ENCODE measurements at places on chromosomes 1 and 21.

GRCh38 chr1:93715529-93716126 is 34.0 kb upstream of the BCAR3 start:
- DNase-seq = peak; percentile 85

DNA sequence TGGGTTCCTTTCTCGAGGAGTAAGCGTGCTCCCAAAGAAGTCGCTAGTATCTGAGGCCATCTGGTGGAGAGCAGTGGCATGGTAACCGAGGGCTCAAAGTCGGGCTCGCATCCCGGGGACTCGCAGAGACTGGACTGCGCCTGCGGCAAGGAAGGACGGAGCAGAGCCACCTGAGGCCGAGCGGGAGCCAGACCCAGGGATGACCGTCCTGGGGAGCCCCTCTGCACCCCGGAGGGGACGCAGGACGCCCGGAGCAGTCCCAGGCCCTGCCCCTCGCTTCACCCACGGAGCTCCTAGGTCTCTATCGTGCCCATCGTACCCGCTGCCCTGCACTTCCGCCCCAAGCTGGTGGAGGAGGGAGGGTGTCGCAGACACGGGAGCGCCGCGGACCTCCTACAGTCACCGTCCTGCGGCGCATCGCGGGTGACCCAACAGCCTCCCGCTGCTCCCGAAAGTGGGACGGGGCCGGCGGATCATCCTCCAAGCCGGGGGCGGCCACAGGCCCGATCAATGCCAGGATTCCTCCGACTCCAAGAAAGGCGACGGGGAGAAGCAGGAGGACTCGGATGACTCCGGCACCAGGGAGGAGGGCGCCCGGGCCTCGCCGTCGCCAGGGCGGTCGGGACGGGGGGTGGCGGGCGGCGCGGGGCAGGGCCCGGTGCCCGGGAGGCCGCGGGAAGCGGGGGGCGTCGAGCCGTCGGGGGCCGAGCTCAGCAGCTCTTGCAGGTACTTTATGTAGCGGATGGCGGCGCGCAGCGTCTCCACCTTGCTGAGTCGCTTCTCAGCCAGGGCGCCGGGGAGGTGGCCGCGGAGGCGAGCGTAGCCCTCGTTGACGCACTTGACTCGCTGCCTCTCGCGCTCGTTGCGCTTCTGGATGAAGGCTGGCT is 2.3 kb upstream of the CACNA1S start:
- DNase-seq = peak; percentile 82

GRCh38 chr1:154772606-154773506 is 97.2 kb downstream of the KCNN3 start:
- no peak for DNase-seq

DNA sequence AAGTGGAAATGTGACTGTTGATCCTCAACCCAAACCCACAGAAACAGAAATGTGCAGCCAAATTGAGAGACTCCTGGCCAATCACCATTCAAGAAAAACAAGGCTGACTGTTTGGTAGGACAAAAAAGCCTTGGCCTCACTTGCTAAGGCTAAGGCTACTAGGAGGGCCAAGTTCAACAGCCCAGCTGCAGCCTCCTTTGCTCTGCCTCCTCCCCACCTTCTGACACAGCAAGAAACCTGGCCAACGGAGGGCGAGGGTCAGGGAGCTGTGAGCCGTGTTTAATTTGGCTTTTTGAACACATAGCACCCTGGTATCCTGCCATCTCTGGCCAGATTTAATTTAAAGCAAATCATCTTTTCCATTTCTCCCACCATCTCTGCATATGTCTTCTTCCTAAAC is 165.8 kb upstream of the RAB4A start:
- DNase-seq = no peak

DNA sequence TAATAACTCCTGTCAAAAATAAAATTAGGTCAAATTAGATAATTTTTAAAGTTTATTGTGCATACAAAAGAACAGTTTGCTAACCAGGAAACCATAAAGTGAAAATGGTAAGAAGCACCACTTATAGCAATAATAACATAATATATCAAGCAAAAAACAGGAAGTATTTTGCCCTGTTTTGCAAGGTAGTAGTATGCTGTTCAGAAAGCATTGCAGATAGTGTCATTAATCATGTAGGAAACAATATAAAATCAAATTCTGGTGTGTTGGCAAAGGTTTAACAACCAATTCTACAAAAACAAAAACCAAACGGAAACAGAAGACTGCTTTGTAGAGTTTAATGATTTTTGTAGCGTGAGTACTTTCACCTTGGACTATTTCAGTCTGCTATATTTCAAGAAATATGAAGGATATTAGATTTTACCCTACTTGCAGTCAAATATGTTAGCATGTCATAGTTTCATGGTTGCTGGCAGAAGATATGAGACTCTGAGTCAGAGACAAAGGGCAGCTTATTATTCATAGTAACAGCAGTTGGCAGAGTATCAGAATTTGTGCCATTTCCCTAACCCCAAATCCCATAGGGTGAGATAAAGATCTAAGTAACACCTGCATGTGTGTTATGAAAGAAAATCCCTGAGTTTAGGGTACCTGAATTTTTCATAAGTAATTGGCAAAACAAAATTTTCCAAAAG is 729.0 kb upstream of the BRINP3 start:
- DNase-seq = no peak

DNA sequence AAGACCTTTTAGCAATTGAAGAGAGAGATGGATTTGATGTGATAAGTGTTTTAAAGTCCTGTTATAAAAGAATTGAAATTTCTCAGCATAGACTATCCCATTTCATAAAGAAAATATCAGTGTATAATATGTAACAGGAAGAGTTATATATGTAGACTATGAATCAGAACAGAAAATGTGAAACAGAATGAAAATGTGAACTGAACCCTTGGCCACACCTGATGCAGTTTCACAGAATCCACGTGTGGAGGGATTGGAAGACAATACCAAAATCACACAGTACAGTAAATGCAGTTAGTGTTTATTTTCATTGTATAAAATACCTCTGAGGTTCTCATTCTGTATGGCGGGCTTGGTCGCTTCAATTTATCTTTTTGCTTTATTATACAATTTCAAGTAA is 9.9 kb upstream of the SLAMF1 start:
- no peak for DNase-seq

DNA sequence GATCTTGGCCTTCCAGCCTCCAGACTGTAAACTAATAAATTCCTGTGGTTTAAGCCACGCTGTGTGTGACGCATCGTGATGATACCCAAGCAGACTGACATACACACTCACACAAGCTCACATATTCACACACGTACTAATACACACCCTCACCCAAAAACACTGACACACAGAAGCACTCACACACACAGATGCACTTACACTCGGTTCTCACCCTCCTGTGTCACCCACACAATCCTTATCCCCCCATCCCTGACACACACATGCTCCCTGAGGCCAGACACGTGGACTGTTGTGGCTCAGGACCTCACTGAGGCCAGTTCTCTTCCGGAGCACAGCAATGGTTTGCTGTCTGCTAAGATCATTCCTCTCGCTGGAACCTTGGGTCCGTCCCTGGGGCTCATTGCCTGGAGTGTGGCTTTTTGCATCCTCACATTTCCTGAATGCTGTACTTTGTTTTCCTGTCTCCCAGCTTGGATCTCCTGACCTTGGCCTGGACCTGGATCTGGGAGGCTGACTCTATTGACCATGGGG is 76.9 kb upstream of the LYST start:
- DNase-seq = no peak

DNA sequence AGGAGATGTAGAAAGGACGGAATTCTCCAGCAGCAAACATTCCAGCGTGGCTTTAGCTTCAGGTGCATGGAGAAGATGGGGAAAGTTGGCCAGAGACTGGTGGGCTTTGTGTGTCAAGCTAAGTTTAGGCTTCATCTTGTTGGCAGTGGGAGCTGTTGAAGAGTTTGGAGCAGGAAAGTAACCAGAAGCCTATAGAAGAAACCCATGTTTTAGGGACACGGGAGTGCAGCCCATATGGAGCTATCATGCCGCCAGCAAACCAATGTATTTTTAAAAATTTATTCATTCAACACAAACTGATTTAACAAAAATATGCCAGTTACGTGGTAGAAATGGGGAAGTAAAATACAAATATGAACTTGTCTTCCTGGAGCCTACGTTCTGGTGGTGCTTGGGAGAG is 53.7 kb downstream of the ACTL8 start:
- DNase-seq = no peak

- peak; percentile 52 for DNase-seq
Observed at GRCh38 chr1:113675302-113675701, 84.0 kb downstream of the PHTF1 start.

DNA sequence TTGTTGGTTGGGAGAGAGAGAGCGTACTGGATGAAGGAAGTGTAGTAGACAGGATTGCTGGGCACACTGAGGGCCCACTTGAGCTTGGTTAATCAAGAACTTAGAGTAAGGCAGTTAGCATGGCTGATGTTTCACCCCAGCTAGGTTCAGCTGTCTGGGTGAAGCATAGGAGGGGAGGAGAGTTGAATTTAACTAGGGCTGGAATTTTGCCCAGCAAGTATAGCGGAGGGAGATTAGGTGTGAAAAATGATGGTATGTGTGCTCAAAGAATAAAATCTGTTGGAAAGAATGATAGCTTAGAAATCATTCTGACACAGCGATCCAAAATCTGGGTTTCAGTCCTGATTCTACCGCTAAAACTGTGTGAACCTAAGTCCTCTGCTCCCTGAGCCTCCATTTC is 461.5 kb upstream of the PROX1 start:
- DNase-seq = no peak

GRCh38 chr1:10050611-10051010 is 17.9 kb downstream of the UBE4B start:
- no peak for DNase-seq

GRCh38 chr1:85665932-85666331 is 42.3 kb downstream of the ZNHIT6 start:
- DNase-seq = no peak

GRCh38 chr1:162303004-162303344 is 73.7 kb downstream of the SPATA46 start:
- DNase-seq = no peak

GRCh38 chr1:212440419-212440818 is 7.7 kb downstream of the NENF start:
- DNase-seq = no peak

DNA sequence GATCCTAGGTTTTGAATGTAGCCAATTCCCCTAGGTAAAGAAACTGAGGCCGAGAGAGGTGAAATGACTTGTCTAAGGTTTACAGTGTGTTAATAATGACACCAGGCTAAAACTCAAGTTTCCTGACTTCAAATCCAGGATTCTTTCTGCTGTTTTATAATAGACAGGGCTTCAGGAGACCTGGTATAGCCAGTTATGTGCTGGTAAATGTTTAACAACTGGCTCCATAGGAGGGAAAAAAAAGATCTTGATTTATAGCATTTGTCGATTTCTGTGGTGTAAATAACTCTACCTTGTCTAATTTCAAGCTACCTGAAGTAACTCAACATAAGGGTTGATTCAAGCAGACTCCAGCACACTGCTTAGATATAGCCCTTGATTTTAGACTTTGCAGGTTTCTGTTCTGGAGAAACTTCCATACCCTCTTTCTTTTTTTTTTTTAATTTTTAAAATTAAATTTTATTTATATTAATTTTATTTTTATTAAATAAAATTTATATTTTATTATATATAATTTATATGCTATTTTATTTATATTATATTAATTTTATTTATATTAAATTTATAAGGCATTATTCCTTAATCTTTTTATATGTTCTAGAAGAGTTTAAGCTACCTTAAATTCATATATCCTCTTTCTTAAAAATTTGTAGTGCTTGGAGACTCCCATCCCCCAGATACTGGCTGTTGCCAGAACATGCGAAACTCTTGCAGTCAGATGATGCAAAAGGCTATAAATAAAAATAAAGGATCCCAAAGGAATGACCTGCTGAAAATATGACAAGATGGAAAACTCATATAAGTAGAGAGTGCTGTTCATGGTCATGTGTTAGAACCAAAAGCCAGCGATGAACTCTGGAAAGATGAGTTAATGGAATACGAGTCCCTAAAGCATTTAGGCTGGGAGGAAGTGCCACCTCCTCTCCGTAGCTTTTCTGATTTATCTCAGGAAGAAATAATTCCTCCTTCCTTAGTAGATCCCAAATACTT is 35.4 kb upstream of the SRSF10 start:
- DNase-seq = no peak

DNA sequence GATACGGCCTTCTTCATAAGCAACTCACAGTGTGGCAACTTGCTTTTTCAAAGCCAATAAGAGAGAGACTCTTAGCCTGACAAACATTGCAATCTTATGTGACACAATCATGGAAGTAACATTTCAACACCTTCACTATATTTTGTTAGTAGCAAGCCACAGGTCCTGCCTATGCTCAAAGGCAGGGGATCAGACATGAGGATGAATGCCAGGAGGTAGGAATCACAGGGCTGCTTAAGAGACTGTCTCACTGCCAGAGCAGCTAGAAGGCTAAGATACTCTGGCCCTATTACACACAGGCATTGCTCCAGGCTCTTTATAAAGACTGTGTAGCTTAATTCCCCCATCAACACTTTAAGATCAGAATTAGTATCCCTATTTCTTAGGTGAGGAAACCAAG is 236.2 kb upstream of the KAZN start:
- no peak for DNase-seq

- no peak for DNase-seq
Observed at GRCh38 chr1:74065081-74065480, 132.9 kb downstream of the LRRIQ3 start.

- DNase-seq = no peak
Observed at GRCh38 chr1:3744646-3745045, 7.6 kb upstream of the CCDC27 start.

- DNase-seq = no peak
Observed at GRCh38 chr1:119587341-119587740, 60.7 kb downstream of the ZNF697 start.

Measured in activated CD4-positive, alpha-beta T cell treated with anti-CD3 and anti-CD28 coated beads, Interleukin-2, amount 50 U/mL, for 16 hours (primary cell).